Stomach (tissue), 19 donors: ENCODE measurements at places on chromosomes 1 and 21. TPM values are rescaled to one million over a fixed set of nuclear protein-coding genes. Genes with fewer than 3 reads are reported as not detected.

Gene KIFAP3
- total RNA-seq = 21.7 TPM

GRCh38 chr1:221779771-221780170 is 37.9 kb upstream of the DUSP10 start:
- no peak for DNase-seq

Gene MPL
- not detected for total RNA-seq

- DNase-seq = no peak
These were observed 439.5 kb downstream of the AMY1C start for GRCh38 chr1:104189207-104189606.

- DNase-seq = no peak
These were observed 241.0 kb upstream of the NFIA start for GRCh38 chr1:60841116-60842046.

Gene TCP10L
- 0.73 TPM for total RNA-seq

Gene ATAD3C
- 0.55 TPM for total RNA-seq

DNA sequence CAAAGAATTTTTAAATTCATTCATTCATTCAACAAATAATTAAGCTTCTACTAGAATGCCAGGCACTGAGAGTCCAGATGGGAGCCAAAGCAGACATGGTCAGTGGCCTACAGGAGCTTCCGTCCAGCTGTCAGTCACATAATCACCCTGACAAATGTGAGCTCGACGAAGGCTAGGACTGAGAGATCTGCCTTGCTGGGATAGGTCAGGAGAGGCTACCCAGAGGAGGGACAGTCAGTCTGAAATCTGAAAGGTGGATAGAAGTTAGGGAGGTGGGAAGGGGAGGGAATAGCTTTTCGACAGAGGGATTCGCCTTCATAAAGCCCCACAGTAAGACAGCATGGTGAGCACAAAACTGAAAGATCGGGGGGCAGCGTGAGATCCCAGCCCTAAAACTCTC is 8.3 kb downstream of the EPHX1 start:
- no peak for DNase-seq

DNA sequence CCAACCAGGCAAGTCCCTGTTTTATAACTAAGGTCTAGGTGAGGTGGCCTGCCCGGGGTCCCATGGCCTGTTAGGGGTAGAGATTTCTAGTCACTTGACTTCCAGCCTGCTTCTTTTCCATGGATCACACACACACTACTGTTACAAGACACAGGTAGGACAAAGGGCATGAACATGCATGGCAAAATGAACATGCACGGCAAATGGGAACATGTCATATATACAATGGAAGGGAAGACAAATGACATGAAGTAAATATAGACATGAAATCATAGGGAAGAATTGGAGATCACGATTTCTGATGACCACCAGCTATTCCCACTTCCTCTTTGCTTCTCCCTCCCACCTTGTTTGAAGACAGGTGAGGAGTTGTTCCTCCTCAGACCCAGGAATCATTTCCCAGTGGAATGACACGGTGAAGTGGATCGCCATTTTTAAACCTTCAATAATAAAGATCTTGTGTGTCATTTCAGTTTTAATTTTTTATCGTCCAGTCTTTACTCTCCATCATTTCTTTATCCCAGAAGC is 47.6 kb upstream of the ATF3 start:
- DNase-seq = no peak

DNA sequence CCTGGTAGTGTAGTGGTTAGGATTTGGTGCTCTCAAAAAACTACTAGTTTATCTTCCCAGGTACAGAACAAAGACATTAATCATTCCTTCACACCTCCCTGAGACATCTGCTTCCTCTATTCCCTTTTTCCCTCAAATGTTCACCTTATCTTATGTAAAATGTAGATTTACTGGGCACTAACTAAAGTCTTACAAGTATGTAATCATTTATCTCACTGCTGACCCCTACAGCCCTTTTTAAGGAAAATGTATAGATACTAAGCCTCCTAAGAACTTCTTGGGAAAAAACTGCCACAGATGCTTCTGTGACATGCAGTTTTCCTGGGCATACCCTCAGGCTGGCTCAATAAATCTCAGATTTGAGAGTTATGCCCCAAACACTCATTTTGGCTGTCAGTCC is 50.8 kb upstream of the NEK7 start:
- DNase-seq = no peak

- DNase-seq = no peak
These were observed 42.3 kb downstream of the NVL start for GRCh38 chr1:224287714-224288113.

Gene LCE2B
- not detected for total RNA-seq

GRCh38 chr1:30991862-30992606 is 73.5 kb downstream of the PUM1 start:
- DNase-seq = no peak

DNA sequence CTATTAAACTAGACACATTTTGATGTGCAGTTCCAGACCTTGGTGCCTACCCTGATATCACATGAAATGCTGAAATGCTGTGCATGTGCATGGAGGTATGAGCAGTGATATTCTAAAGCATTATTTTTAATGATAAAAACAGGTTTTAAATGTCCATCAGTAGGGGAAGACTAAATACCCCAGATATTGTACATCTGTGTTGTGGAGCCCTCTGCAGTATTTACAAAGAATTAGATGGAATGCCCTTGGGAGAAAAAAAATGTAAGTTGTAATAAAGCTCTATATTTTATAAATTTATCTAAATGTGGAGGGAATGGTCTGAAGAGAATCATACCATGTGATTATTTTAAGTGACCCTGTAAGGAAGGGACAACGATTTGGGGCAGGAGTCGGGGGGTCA is 39.1 kb upstream of the IGSF5 start:
- no peak for DNase-seq

Gene GUCA2A
- not detected for total RNA-seq

GRCh38 chr1:241638909-241639622 is 1.1 kb downstream of the CHML start:
- peak; percentile 21 for DNase-seq

Gene CFAP57
- total RNA-seq = not detected

DNA sequence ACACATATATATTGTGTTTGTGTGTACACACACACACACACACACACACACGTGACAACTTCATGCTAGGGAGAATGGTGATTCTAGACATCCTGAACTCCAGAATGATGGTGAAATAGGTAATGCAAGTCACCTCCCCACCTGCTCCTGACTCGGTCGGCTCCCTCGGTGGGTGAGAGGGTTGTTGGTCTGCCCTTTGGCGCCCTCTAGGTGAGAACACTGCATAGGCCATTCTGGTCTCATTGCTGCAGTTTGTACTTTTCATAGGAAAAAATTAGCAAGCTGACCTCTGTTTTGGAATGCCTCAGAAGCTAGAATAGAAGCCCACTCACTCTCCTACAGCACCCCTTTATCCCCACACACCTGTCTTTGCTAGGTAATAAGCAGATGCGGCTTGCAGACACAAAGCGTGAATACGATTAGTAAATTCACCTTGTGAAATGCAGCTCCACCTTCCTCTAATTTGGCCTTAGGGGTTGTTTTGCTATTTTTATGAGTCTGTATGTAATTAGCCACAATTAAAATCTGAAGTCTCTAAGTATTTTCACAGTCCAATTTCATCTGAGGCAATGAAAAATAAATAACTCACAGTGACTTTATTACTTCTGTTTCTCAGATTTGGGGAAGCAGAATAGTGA is 130.0 kb upstream of the KCNJ15 start:
- peak; percentile 80 for DNase-seq

DNA sequence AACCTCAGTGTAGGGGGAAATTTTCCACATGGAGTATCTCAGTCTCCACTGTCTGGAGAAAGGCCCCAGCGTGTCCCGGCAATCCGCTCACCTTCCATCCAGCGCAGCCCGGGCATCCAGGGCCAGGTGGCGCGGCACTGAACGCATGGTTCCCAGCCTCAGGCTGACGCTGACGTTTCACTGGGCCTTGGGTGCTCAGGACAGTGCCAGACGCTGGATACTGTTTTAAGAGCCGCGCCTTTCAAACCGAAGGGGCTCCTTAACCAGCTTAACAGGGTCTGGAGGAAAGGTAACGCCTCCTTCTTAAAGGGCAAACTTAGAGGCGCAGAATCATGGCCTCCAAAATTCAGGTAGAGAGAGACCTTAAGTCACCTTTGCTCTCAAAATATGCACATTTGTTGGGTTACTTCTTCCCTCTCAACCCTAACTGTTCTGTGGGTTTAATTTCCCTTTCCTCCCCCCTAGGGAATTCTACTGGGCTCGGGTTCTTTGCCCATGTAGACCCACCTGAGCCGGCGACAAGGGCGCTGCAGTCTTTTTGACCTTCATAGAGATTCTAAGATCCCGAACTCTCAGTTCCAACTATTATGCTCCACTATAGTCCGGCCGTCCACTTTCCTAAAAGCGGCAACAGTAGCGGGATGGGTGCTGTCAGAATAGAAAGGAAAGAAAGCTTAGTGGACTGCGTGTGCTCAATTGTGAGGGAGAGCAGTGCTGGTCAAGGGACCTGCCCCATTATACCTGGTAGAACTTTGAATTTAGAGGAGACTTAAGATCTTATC is 3.5 kb upstream of the LHX9 start:
- no peak for DNase-seq

DNA sequence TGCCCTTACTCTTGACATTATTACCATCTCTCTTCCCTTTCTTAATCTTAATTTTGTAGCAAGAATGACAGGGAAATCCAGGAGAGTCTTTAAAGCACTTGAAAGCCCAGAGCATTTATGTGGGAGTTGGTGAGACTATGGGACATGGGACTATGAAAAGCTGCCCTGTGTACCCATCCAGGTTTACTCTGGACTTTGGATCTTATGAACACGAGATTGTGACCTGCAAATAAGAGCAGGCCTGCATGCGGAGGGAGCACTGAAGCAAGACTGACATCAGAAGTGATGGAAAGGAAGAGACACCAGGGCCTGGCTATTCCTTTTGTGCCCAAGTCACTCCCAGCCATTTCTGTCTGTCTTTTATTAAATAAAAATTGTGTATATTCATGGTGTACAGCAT is 209.6 kb downstream of the NUF2 start:
- DNase-seq = no peak

DNA sequence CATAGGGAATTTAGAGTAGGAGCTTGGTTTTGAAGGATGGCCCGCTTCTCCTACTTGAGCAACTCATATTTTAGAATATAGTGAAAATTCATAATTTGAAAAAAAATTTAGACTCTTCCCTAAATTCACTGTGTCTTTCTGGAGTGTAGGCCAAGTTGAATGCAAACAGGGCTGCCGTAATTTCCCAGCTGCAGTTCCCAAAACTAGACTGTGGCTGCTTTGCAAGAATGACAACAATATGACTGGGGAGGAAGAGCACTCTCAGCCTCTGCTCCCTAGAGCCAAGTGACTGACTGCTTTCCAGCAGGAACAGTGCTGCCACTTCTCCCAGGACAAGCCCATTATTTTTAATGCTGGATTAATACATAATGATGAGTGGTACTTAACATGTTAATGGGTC is 209.0 kb downstream of the RHOU start:
- no peak for DNase-seq

DNA sequence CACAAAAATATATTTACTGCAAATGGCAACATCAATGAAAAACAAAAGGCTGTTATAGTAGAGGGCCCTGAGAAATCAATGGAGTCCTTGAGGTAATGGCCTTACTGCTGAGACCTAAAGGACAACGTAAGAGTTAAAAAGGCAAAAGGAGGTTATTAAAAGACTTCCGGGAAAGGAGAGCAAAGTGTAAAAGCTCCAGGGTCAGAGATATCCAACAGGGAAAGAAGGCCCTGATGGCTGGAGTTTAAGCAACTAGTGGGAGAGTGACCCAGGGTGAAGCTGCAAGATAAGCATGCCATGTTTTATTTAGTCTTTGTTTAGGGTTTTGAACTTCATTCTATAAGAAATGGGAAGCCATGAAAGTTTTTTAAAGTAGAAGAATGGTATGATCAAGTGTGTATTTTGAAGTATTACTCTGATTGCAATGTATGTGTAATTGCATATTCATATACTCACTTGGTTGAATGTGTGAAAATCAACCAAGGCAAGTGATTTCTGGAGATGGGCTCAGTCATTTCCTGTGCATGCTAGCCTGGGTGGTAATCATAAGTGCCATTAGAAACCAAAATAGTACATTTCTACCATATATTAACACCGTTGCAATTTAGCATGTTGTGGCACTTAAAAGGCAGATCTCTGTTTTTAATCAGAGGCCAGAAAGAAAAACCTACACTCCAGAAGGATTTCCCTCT is 5.3 kb upstream of the DPYD start:
- DNase-seq = no peak

- DNase-seq = peak; percentile 76
These were observed 29.5 kb downstream of the DRAM2 start for GRCh38 chr1:111110197-111110899.

Gene EPHA2
- total RNA-seq = 42.7 TPM

GRCh38 chr1:228555074-228555994 is 68.2 kb downstream of the RNF187 start:
- peak; percentile 11 for DNase-seq

Gene TAS1R1
- total RNA-seq = not detected

GRCh38 chr1:40039245-40039756 is 1.2 kb upstream of the CAP1 start:
- DNase-seq = no peak
